ENCODE measurements at places on chromosomes 13 and 19.

GRCh38 chr13:43569658-43570057 is 217.1 kb downstream of the ENOX1 start:
- no peak for DNase-seq

GRCh38 chr19:28003543-28003942 is 1209.4 kb downstream of the UQCRFS1 start:
- DNase-seq: no peak

DNA sequence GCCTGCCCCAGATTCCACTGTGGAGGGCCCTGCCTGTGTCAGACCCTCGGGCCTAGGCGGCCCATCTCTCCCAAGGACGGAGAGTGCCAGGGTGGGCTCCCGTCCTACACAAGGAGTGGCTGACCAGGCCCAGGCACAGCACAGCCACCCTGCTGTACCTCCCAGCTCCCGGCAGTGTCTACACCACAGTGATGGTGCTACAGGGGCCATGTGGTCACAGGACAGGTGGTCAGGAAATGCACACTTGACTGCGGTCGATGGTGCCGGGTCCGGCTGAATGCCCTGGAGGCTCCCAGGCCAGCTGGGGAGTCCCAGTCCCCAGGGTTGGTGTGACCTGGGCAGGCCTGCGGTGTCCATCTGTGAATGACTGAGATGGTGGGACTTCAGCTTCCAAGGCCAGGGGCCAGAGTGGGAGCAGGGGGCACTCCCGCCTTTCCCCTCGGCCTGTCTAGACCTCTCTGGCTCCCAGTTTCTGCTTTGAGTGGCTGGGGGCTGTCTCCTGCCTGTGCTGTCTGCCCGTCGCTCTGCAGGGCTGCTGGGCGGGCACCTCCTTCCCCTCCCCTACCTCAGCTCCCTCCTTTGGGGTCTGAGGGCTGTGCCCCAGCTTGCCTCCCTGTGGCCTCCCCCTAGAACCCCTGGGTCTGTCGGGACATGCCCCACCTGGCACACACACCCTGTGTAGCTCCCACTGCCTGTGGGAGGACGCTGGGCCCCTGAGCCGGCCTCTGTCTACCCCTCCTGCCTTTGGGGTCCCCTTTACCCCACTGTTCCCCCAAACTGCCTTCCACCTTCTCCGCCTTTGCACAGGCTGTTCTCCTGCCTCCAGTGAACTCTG is 12.5 kb downstream of the DDA1 start:
- DNase-seq: no peak

GRCh38 chr19:40592170-40592569 is 9.0 kb upstream of the LTBP4 start:
- no peak for DNase-seq

- DNase-seq: no peak
These were observed 45.3 kb downstream of the CERS4 start for GRCh38 chr19:8254286-8255001.

- DNase-seq: peak; percentile 75
These were observed 9.3 kb downstream of the MPND start for GRCh38 chr19:4352701-4353121.

DNA sequence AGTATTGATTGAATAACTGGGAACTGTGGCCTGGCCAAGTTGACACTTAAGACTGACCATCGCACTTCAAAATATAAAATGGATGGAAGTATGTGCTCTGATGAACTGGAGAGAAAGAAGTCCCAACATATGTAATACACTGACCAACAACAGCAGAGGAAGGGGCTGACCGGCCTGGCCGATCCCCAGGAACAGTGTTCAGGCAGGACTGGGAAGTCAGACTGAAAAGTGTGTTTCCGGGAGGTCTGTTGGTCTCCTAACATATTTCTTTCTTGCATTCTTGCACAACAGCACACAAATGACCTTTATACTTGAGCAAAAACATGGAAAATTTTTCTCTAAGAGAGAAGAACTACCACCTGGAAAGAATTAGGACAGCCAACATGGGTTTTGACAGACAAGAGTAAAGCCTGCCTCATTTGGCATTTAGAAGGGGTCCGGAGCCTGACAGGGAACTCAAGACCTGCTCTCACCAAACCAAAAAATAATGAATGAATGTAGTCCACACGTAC is 297.8 kb downstream of the OXGR1 start:
- no peak for DNase-seq

DNA sequence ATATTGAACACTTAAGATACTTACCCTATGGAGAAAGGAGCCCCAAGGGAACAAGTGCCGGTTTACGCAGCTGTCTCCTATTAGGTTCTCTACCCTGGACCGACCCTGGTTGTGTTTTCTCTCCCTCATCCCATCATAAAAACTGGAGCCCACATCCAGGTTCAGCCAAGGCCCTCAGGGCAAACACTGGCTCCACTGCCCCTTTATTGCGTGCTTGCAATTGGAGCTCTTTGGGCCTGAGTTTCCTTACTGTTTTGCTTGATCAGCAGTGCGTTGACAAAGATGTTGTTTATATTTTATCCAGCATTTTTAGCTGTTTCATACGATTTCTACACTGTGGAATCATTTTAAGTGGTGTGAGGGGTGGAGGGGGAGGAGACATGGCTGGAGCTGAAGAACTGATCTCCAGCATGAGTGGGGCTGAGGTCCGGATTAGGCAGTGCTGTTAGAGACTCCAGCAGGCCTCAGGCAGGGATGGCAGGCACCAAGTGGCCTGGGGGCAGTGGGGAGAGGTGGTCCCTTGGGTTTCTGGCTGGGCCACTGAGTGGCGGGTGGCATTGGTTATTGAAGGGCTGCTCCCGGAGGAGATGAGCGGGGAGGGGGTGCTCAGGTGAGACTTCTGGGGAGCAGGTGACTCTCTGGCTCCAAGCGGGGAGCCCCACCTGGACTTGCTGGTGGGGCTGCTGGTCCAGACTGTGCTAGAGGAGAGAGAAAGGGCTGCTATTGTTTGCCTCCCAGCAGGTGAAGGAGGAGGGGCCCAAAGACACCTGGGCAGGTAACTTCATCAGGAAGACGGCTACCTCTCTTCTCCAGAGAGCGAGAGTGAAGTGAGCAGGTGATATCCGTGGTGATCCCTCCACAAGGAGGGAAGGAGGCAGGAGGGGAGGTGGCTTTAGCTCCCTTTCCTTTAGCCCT is 62.4 kb upstream of the RNF113B start:
- no peak for DNase-seq
